Stimulated activated naive CD8-positive, alpha-beta T cell treated with anti-CD3 and anti-CD28 coated beads, Interleukin-15, Interleukin-2, amounts not matched to agents 100 U/mL and 50 U/mL, for 24 hours (primary cell): ENCODE measurements at places on chromosomes 16 and 17.

DNA sequence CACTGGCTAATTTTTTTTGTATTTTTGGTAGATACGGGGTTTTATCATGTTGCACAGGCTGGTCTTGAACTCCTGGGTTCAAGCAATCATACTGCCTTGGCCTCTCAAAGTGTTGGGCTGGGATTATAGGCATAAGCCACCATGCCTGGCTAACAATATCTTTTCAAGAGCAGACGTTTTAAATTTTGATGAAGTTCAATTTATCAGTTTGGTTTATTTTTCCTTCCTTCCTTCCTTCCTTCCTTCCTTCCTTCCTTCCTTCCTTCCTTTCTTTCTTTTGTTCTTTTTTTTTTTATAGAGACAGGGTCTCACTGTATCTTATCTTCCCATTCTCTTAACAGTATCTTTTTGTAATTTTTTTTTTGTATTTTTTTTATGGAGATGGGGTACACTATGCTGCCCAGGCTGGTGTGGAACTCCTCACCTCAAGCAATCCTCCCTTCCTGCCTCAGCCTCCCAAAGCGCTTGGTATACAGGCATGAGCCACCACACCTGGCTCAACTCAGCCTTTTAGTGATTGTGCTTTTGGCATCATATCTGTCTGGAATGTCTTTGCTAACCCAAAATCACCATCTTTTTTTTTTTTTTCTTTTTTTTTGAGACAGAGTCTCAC, 13.6 kb upstream of the GIP start:
- DNase-seq: no peak

DNA sequence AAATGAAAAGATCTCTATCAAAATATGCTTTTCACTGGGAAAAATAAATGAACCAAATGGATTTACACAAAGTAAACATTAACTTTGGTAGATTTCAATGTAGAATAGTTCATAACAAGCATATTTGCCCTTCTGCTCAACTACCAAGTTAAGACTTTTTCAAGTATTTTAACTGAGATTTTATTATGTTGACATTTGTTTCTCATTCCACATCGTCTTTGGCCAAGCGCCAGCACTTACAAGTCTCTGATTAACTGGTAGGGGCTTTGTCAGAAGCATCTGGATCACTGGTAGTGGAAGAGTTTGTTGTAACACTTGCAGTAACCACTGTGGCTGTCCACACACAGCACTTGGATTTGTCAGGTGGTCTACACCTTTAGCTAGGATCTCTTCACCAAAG, 22.9 kb downstream of the SLFN12L start:
- no peak for DNase-seq

GRCh38 chr16:30820952-30821421, 34.0 kb upstream of the ZNF629 start:
- DNase-seq: no peak

DNA sequence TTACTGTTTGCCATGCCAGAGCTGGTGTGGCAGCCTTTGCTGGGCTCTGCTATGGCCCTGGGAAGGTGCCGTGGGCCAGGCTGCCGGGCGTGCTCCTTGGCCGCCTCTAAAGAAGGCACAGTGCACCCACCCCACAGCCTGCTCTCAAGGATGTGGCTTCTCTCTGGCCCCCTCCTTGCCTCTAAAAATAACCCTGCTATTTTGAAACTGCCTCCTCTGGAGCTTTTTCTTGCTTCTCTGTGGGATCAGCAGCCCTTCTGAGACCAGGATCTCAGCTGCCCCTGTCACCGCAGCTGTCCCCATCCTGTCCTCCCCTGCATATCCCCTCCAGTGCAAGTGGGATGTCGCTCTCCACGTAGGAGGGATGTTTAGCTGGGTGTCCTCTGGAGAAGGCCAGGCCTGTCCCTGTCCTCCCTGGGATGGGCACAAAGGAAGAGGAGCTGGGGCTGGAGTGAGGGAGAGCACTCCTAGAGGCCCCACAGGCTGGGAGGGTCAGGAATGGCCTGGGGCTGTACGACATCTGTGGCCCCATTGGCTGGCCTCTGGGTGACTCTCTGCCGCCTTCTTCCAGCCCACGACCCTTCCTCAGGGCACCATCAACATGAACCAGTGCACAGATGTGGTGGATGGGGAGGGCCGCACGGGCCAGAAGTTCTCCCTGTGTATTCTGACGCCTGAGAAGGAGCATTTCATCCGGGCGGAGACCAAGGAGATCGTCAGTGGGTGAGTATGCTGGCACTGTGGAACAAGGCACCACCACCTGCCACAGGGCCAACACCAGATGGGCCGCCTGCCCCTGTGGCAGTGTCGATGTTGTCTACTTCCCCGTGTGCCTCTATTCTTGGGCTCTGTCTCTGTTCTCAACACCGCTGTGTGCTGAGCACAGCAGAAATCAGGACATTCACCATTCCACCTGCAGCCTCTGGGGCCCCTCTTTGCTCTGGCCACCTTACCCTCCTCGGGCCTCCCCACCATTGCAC, 79.7 kb downstream of the PLD6 start:
- no peak for DNase-seq

DNA sequence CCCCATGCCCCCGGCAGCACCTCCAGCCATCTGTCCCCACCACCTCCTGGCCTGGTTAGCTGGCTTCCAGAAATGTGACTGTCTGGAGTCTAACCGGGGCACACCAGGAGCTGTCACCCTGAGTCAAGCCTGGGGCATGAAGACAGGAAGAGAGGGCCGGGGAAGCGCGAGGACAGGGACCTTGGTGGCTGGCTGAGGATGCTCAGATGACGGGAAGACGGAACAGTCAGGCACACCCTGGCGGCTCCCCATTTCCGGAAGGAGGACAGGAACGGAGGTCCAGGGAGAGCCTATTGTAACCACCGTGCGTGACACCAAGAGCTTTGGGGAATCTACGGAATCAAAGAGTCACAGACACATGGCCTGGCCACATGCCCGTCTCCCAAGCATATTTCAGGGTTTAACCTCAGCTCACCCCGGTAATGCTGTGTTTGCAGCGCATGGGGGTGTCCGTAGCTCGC, 51.7 kb downstream of the SDK2 start:
- DNase-seq: peak; percentile 35

GRCh38 chr16:69834807-69835466, 72.8 kb downstream of the WWP2 start:
- DNase-seq: no peak

DNA sequence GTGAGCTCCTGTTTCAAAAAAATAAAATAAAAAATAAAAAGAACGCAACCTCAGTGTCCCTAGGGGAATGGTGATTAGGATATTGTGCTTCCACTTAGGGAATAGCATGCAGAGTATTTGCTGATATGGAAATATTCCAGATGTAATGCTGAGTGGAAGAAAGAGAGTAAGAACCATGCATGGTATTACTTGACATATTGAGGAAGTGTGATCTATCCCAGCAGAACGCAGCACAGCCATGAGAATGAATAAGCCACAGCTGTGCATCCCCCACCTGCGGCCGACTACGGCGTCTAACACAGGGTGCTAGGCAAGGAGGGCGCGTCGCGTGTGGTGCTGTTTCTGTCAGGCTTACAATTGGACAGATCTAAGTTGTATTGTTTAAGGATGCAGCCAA, 49.5 kb downstream of the FOXK2 start:
- DNase-seq: no peak

- peak; percentile 68 for DNase-seq
Measured at GRCh38 chr17:82767041-82767754, 15.3 kb downstream of the TBCD start.

- DNase-seq: no peak
Measured at GRCh38 chr16:82201926-82202325, 31.9 kb upstream of the MPHOSPH6 start.

GRCh38 chr17:15516150-15516549, 47.1 kb downstream of the TVP23C start:
- DNase-seq: no peak

DNA sequence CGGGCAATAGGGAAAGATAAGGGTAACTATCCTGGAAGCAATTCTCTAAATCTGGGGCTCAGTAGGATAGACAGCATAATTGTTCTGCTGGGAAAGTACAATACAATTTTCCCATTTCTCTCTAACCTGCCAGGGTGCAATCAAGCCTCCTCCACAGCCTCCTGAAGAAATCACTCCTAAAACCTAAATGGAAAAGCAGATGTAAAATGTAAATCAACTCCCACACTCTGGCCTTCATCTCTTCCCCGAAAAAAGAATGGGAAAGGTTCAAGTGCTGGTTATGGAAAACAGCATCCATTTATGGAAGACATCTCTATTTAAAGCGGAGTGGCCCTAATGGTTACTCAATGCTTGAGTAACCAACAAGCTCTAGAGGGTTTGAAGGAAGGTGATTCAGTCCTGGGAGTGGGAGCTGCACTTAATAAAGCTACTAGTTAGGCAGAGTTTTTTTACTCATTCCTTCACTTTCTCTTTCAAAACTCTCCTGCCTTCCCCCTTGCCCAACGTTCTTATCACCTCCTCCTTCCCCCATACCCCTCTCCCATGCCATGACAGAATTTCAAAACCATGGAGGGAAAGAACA, 5.1 kb downstream of the MMD start:
- DNase-seq: no peak

- DNase-seq: no peak
Measured at GRCh38 chr17:32626379-32626791, 139.6 kb downstream of the CDK5R1 start.

DNA sequence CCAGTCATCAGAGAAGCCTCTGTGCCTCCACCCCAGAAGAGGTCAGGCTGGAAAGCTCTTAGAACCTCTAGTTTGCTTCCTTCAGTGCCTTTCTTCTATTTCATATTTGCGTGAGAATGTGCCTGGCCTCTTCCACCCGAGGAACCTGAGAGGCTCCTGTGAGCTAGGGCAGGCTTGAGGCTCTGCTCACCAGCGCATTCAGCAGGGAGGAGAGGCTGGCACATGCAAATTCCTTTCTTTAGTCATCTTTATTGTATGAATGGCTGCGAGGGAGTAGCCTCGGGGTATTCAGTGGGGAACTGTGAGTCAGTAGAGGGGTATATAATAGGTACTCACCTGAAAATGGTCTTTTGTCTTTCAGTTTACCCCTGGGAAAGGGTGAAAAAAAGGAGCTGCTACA, 268.3 kb downstream of the ABCC12 start:
- no peak for DNase-seq

- no peak for DNase-seq
Measured at GRCh38 chr16:75196836-75197235, 10.1 kb downstream of the CTRB2 start.

DNA sequence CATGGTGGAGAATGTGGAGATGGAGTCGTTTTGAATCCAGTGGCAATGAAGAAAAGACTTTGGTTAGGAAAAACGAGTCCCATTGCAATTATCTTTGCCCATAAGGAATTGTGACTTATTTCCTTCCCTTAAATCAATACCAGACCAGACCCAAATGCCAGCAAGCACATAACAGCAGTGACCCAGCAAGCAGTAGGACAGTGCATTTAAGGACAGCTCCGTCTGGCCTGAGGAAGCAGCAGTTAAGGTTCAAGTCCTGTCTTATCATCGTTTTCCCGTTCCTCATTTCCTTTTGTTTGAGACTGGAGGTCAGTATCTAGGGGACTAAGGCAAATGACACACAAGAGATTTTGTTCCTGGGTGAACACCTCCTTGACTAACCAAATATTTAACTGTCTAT, 74.6 kb upstream of the FAM20A start:
- DNase-seq: no peak

DNA sequence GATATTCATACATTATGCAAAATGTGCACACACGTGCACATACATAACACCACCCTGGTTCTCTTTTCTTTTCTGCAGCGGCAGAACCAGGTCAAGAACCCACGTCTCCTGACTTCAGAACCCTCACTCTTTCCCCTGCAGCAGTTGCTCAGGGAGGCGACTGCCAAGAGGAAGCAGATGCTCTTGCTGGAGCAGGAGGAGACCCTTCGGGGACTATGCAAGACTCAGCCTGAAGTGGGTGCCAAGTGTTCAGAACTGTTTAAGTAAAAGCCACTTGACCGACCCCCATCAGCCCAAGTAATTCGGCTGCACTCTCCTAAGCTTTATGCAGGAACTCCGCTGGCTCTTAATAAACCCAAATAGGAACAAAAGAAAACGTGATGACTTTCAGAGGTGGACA, 193.8 kb downstream of the SLC39A11 start:
- DNase-seq: no peak

DNA sequence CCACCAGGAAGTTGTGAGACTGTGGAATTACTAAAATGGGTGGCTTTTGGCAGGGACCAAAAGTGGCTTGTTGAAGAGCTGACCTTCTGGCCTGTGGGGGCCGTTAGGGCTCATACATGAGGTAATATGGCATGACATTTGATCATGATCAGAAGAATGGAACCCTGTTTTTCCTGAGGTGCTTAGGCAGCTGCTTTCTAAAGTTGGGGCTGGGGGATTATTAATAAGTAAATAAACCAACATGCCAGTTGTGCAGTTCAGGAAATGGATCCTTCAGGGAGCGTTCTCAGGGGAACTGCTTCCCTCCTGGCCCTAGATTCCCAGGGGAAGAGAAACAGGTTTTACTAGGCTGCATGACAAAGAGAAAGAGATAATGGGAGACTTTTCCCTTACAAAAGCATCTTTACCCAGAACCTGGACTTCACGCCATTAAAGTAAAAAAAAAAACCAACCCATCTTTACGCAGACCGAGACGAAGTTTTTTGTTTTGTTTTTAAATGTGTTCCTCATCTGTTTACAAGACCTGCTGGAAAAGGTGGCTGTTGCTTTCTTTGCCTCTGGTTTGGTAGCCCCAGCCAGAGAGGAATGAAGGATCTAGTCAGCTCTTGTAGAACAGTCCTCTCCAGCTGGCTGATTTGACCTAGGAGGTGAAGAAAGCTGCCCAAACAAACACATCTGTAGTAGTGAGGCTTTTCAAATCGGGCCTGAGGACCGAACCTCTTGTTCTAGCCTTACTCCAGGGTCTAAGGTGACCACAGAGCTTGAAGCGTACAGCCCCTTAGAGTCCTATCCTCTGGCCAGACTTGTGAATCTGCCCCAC, 22.7 kb downstream of the YPEL2 start:
- no peak for DNase-seq

- no peak for DNase-seq
Measured at GRCh38 chr16:116015-116414, 22.5 kb downstream of the NPRL3 start.

DNA sequence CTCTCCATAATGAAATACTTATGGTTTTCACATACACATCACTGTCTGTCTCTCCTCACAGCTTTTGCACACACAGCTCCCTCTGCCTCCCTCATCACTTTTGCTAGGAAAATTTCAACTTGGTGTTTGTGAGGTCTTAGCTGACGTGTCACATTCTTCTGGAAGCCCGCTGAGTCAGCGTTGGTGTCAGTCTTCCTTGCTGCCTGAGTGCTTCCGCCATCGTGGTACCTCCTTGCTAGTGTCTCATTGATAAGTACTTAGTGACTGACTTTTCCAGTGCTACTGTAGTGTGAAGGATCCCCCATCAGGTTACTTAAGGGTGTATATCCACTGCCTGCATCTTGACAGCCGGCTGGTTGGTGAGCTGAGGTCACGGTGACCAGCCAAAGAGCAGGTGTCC, 33.5 kb downstream of the CA10 start:
- no peak for DNase-seq
